Inflammatory macrophage (primary cell): ENCODE measurements at places on chromosomes 12 and 14.
A peak's percentile ranks its signal among the peaks of the same experiment; 100 is the strongest.

DNA sequence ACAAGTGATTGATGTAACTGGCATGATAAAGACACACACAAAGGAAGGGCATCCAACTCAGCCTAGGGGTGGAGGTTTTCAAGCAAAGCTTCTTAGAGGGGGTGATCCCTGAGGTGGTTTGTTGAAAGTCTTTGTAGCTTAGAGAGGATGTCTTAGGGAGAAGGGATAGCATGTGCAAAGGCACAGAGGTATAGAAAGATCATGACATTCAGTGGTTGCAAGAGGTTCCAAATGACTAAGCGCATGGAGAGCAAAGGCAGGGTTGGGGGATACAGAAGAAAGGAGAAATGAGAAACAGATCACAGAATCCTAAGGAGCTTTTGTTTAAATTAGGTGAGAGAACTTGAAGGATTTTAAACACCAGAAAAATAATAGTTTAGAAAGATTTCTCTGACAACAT is 5.2 kb upstream of the CCT2 start:
- no peak for DNase-seq

DNA sequence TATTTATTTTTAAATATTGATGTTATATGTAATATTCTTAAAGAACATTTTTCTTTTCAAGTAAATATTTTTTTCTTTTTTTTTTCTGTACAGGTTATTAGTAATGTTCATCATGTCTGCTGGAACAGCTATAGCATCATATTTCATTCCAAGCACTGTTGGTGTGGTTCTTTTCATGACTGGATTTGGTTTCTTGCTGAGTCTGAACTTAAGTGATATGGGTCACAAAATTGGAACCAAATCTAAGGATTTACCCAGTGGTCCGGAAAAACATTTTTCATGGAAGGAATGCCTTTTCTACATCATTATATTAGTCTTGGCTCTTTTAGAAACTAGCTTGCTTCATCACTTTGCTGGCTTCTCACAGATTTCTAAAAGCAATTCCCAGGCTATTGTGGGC is 23.2 kb downstream of the PCNX4 start:
- DNase-seq = no peak

DNA sequence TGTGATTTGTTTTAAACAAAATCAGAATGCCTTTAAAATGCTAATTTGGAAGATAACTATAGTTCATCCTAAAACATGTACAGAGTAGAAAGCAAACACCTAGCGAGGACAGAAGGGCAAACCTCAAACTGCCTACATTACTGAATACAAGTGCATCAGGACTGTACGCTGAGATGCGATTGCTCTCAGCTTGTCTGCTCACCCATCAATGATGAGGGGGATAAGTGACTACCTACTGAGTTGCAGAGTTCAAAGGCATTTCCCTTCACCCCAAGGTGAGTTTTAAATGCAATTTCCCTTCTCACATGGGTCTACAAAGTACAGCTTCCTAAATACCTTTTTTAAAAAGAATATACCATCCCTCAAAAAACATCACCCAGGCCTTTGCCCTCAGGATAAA is 52.9 kb downstream of the PHLDA1 start:
- DNase-seq = no peak

- DNase-seq = no peak
Measured at GRCh38 chr12:122029620-122030423, 8.1 kb downstream of the BCL7A start.

- peak; percentile 57 for DNase-seq
Measured at GRCh38 chr12:116314477-116314876, 37.0 kb upstream of the MED13L start.

GRCh38 chr12:89247967-89248366 is 104.3 kb downstream of the DUSP6 start:
- no peak for DNase-seq

- no peak for DNase-seq
Measured at GRCh38 chr14:103243764-103244737, 90.0 kb upstream of the EIF5 start.

GRCh38 chr14:102055181-102055901 is 31.5 kb downstream of the HSP90AA1 start:
- no peak for DNase-seq

GRCh38 chr14:100295376-100296105 is 10.7 kb downstream of the SLC25A29 start:
- no peak for DNase-seq

DNA sequence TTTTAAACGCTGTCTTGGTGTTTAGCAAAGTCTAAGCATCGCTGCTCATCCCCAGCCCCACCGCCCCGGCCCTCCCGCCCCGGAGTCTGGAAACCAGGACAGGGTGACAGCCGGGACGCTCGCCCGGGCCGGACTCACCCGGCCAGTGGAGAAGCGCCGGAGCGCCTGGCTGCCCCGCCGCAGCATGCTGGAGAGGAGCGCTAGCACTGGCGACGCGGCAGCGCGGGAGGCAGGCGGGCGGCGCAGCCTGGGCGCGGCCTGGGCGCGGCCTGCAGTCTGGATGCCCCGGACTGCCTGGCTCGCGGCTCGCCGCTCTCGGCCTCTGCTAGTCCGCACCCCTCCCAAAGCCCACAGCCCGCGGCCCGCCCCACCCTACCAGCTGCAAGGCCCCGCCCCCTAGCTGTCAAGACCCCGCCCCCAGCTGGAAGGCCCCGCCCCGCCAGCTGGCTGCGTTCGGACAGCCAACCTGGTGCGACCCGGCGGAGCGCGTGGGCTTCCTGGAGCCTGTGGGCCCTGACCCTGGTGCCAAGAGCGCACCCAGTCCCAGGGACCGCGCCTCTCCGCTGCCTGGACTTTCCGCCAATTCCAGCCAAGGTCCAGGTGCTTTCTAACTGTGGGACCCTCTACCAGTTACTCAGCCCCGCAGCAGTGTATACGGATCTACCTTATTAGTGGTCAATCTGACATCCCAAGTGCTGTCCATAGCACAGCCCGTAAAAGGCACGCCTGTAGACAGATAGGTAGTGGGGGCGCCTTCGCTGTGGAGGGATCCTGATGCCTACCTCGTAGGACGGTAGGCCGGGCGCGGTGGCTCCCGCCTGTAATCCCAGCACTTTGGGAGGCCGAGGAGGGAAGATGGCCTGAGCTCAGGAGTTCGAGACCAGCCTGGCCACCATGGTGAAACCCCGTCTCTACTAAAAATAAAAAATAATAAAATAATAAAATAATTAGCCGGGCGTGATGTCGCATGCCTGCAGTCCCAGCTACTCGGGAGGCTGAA is at the start of gene ALDH1L2:
TSS of gene ALDH1L2 (minus strand) at position 208 of the 1,000 bp plus-strand sequence. CDS start at position 186, 22 bp downstream.
- DNase-seq = peak; percentile 89

GRCh38 chr12:94223842-94224241 is 75.5 kb downstream of the PLXNC1 start:
- DNase-seq = no peak

DNA sequence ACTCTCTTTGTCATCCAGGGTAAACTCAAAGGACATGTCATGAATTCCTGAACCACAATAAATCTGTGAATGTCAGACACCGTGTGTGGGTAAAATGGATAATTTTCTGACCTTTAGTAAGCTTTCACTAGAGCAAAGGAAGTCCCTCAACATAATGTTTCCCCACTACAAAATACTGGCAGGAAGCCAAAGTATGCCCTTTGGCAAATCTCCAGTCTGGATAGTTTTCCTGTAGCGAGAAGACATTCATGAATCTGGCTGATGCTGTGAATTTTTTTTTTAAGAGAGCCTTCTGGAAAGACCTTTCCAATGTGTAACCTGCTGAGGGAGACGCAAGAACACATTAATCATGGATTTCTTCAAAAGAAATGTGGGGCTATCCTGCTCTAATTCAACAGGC is 389.6 kb upstream of the DDHD1 start:
- no peak for DNase-seq

- no peak for DNase-seq
Measured at GRCh38 chr14:22188318-22188717, 400.7 kb downstream of the DAD1 start.

- DNase-seq = no peak
Measured at GRCh38 chr12:20514598-20514997, 146.3 kb downstream of the PDE3A start.

DNA sequence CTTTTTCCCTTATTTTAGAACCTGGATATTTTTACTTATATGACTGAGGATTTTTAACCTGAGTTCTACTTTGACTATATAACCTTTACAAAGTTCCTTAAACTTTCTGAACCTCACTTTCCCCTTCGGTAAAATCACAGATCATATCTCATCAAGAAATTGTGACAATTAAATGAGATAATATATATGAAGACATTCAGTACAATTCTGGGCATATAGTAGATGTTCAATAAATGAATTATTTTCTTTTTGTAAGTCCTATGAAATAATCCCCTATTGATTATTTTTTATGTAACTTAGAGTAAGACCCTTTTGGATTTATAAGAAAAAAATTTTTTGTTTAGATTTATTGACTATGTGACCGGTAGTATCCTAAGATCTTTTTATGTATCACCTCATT is 17.6 kb upstream of the FAM177A1 start:
- DNase-seq = no peak

- no peak for DNase-seq
Measured at GRCh38 chr12:3821441-3821840, 51.8 kb downstream of the PARP11 start.

GRCh38 chr14:32012062-32012461 is 65.0 kb upstream of the ARHGAP5 start:
- DNase-seq = no peak

DNA sequence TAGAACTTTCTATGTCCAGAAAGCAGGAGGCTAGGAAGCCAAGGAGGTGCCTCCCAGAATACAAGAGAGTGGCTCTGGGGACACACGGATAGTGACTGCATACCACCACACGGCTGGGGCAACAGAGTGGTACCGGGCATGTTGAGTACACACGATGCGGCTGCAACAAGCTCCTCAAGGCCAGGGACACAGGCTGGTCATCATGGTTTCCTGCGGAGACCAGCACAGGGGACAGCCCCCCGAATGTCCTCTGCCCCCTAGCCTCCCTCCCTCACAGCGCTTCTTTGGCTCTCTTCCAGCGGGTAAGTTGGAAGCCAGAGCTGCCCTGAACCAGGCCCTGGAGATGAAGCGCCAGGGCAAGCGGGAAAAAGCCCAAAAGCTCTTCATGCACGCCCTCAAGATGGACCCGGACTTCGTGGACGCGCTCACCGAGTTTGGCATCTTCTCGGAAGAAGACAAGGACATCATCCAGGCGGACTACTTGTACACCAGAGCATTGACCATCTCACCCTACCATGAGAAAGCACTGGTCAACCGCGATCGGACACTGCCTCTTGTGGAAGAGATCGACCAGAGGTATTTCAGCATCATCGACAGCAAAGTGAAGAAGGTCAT is 3.1 kb downstream of the FICD start:
- no peak for DNase-seq

DNA sequence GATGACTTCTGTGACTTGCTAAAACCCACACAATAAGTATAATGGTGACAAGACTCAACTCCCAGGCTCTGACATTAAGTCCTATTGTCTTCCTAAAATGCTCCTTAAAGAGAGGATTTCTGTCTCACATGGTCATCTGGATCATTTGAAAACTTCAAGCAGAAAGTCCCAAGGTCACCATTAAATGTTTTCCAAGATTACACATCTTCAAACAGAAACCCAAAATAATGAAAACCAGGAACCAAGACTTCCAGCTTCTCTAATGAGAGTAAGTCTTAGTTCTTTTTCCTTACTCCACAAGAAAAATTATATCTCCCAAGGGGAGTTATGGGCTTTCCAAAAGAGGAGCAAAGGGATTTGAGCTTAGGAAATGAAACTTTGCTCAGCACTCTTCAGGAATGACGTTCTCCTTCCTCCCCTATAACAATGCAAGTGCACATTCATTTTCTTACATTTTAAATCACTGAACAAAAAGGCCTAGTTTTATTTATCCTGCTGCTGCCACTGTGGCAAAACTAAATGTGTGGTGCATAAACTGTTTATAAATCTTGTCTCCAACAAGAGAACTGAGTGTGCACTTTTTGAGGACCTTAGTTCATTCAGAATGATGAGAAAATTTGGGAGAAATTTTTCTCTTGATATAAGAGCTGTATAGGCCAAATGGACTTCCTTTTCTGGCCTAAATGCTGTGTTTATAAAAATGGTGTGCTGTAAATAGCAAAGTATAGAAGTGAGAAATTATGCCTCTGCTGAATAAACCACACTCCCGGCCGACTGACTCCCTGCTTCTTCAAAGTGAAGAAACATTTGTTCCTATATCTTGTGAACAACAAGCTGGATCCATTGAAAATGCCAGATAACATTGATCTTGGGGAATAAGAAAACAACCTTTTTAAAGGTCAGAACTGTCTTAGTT is 148.4 kb upstream of the PLEKHG7 start:
- DNase-seq = no peak

DNA sequence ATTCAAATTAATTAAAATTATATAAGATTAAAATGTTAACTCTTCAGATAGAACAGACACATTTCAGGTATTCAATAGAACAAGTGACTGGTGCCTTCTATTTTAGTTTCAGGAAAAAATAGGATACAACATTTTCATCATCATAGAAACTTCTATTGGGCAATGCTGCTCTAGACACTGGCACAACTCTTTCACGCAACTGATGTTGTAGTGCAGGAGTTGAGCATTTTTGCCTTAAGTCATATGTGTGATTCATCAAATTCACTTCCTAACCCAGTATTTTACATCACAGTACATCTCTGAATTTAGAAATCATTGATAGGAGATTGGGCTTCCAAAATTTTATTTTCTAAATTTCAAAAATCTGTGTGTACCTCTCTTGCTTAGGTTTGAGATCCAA is 215.4 kb upstream of the DIO2 start:
- no peak for DNase-seq

- DNase-seq = no peak
Measured at GRCh38 chr12:79659961-79660431, 30.8 kb downstream of the PAWR start.

DNA sequence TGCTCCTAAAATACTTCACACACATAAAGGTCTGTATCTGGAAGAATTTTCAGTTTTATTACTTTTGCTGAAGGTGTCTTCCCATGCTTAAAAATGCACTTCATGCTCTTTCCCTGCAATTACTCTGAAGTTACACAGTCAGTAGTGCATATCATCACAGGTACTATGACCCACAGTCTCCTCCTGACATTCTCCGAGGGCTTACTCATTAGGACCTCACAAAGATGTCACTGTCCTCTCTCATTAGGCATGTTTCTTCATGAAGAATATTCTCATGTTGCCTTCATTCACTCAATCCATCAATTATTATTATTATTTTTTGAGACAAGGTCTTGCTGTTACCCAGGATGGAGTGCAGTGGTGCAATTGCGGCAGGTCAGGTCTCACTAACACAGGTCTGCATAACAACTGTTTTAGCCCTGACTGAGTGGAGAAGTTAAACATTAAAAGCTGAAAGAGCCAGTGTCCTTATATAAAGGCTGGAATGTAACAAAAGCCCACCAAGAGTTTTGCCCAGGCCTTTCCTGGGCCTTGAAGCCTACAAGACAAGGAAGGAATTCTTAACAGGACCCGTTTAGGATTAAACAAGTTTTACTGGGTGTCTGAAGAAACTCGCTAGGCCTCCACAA is 119.5 kb upstream of the WSCD2 start:
- no peak for DNase-seq

- peak; percentile 85 for DNase-seq
Measured at GRCh38 chr14:90839024-90839888, 23.0 kb upstream of the TTC7B start.

DNA sequence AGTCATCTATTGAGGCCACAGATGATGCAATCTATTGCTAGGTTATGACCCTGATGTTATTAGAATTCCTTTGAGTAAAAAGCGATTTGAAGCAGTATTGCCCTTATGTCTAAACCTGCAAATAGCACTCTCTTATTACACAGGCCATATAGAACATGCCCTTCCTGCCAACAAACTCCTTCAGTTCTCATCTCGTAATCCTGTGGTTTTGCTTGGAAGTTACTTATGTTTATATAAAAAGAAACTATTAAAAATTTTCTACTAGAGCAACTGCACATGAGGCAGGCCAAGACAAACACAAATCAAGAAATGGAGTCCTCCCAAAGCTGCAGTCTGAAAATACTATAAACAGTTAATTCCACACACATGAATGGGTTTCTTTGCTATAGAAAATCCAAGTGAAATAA is 1200.2 kb downstream of the LRFN5 start:
- DNase-seq = no peak
